Stimulated activated CD8-positive, alpha-beta memory T cell treated with anti-CD3 and anti-CD28 coated beads, Interleukin-12 subunit alpha, Interleukin-12 subunit beta, amount 100 ng/mL, for 4 hours (primary cell): ENCODE measurements at places on chromosomes 13 and 19.

- no peak for DNase-seq
Measured at GRCh38 chr13:29418026-29418425, 177.5 kb downstream of the SLC7A1 start.

- no peak for DNase-seq
Measured at GRCh38 chr13:95706356-95706755, 29.4 kb downstream of the DNAJC3 start.

- DNase-seq, result no peak
Measured at GRCh38 chr13:41296879-41297646, 14.0 kb upstream of the NAA16 start.

- DNase-seq, result no peak
Measured at GRCh38 chr19:19552798-19553197, 14.7 kb downstream of the CILP2 start.

- no peak for DNase-seq
Measured at GRCh38 chr19:17304386-17305215, 1.1 kb upstream of the MRPL34 start.

DNA sequence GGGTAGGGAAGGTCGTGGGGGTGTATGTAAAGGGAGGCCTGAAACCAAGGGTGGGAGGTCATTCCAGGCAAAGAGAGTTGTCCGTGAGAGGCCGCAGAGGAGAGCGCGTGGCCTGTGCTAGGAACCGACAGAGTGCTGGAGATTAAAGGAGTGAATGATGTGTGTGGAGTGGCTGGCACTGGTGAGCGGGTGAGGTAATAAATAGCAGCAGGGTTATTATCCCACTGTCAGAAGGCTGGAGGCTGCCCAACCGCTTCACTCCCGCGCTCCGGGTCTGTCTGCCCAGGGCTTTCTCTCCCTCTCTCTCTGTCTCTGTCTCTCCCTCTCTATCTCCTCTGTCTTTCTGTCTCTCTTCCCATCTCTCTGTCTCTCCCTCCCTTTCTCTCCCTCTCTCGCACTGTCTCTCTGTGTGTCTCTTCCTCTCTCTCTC, 17.4 kb downstream of the ZNF579 start:
- DNase-seq, result no peak

DNA sequence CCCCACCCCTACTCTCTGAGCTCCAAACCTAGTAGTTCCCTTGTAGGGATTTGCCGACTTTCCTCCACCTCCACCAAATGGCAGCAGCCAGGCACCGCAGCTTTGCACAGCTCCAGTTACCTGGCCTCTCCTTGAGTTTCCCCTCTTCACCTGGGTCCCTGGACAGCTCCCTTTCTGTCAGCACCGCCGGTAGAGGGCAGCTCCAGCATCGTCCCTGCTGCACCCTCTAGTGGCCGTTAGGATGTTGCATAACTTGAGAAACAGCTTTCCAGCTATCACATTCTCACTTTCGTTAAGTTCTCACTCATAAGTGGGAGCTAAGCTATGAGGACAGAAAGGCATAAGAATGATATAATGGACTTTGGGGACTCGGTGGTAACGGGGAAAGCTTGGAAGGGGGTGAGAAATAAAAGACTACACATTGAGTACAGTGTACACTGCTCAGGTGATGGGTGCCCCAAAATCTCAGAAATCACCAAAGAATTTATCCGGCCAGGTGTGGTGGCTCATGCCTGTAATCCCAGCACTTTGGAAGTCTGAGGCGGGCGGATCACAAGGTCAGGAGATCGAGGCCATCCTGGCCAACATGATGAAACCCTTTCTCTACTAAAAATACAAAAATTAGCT, 60.4 kb upstream of the OLFM4 start:
- DNase-seq, result peak; percentile 19

DNA sequence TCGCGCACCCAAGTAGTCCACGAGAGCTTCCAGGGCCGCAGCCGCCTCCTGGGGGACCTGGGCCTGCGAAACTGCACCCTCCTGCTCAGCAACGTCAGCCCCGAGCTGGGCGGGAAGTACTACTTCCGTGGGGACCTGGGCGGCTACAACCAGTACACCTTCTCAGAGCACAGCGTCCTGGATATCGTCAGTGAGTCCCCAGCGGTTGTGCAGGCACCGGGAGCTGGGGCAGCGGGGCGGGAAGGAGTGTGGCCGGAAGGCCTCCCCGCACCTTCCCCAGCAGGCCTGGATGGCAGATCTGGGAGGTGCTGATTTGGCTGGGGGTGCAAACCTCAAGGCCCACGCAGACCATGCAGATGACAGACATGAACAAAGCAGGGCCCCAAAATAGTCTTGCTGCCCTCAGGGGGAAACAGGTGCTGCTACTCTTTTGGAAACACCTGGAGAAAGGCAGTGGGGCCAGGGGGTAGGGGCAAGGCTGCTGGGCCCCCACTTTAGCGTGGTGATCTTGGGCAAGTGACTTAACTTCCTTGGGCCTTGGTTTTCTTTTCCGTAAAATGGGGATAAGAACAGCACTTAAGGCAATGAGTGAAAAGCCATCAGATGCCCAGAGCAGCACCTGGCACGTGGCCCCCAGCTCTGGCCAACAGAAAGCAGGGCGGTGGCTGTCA, 4.0 kb downstream of the MAG start:
- no peak for DNase-seq

DNA sequence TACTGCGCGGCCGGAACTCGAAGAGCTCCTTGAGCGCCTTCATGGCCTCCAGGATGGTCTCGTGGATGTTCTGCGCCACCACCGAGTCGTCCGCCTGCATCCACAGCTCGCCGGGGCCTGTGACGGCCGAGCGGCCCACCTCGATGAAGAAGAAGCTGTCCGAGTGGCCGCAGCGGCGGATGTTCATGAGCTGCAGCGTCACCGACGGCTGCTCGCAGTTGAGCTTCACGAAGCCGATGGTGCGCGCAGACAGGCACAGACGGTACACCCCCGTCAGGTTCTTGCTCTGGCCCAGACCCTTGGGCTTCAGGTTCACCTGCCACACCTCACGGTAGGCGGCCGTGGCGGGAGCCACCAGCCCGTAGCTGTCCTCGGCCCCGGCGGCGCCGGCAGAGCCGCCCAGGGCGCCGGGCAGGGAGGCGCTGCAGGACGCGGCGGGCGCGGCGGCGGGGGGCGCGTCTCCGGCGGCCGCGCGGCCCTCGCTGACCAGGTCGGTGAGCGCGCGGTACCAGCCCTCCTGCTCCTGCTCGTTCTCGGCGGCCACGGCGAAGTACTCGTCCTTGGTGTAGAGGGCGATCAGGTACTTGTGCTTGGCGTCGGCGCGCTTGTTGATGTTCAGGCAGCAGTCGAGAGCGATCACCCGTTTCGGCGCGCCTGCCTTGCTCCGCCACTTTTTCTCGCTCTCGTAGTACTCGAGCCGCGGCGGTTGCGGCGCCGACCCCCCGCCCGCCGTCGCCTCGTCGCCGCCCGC, 1.1 kb downstream of the IRS2 start:
- DNase-seq, result no peak

DNA sequence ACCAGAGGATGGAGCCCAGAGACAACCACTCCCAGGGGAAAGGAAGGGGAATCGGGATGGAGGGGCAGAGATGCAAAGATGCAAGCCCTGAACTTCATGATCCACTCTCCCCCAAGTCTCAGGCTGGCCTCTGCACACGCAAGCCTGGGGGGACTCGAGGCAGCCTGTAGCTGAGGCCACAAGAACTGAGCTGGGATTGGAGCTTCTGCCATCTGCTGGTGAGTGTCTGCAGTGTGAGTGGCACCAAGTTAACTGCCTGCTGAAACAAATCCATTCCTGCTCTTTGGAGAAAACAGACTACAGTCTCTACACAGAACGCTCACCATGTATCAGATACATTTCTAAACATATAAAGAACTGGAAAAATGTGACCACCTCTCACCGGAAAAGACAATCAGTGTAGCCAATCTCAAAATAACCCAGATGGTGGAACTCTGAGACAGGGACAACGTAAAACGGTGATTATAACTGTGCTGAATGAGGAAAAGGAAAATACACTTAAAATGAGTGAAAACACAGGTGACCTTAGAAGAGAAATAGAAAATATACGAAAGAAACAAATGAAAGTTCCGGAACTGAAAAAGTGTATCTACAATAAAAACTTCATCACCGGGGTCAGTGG, 62.1 kb downstream of the KLF2 start:
- DNase-seq, result no peak

- DNase-seq, result peak; percentile 58
Measured at GRCh38 chr19:40612831-40613689, 11.9 kb downstream of the LTBP4 start.

DNA sequence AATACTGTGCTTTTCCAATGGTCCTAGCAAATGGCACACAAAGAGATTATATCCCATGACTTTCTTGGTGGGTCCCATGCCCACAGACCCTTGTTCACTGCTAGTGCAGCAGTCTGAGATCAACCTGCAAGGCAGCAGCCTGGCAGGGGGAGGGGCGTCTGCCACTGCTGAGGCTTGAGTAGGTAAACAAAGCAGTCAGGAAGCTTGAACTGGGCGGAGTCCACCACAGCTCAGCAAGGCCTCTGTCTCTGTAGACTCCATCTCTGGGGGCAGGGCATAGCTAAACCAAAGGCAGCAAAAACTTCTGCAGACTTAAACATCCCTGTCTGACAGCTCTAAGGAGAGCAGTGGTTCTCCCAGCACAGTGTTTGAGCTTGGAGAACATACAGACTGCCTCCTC, 82.9 kb downstream of the ZNF737 start:
- no peak for DNase-seq

- DNase-seq, result no peak
Measured at GRCh38 chr13:25654322-25654721, 282.5 kb downstream of the ATP8A2 start.

GRCh38 chr13:63307228-63307627, 1891.6 kb upstream of the PCDH20 start:
- DNase-seq, result no peak

DNA sequence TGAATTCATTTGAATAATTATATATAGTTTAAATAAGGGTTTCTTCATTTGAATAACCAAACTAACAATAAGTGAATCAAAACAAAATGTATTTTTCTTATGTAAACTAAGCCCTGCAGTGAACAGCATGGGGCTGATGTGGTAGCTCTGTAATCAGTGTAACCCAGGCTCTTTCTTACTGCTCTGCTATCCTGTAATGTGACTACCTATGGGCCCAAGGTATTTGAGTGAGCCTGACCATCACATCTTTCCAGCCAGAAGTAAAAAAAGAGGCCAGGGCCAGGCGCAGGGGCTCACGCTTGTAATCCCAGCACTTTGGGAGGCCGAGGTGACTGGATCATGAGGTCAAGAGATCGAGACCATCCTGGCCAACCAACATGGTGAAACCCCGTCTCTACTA, 494.6 kb downstream of the DCT start:
- DNase-seq, result no peak

- no peak for DNase-seq
Measured at GRCh38 chr19:3024509-3024869, 4.6 kb downstream of the TLE2 start.

- DNase-seq, result no peak
Measured at GRCh38 chr13:100917011-100917410, 242.4 kb upstream of the TMTC4 start.

GRCh38 chr19:53792721-53793433, 31.2 kb downstream of the NLRP12 start:
- DNase-seq, result peak; percentile 46

DNA sequence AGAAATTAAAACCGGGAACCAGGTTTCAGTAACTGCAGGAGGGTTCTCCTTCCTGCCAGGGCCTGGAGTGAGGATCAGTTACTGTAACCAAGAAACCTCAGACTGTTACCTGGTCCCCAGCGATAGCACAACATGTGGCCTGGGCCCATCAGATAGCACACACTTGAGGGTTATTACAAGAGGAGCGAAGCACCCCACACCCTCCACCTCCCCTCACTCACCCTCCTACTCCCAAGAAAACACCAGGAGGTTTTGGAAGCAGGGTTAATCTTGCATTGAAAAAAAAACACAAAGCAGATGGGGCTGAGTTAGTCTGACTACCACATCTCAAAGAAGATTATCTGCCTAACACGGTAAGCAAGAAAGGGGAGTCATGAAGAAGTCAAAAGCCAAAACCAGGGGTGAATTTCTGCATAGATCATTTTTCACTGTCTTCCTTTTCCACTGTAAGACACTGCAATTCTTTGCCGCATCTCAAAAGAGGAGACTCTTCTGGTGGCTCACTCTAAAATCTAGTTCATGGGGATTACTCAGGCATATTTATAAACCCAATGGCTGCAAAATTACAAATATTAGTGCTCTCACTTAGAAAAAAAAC, 75.9 kb upstream of the DOCK9 start:
- DNase-seq, result no peak

GRCh38 chr13:60642552-60642951, 245.5 kb downstream of the TDRD3 start:
- no peak for DNase-seq

- no peak for DNase-seq
Measured at GRCh38 chr13:40232311-40233040, 434.0 kb downstream of the FOXO1 start.

- DNase-seq, result no peak
Measured at GRCh38 chr13:72125561-72125960, 258.6 kb upstream of the DACH1 start.

DNA sequence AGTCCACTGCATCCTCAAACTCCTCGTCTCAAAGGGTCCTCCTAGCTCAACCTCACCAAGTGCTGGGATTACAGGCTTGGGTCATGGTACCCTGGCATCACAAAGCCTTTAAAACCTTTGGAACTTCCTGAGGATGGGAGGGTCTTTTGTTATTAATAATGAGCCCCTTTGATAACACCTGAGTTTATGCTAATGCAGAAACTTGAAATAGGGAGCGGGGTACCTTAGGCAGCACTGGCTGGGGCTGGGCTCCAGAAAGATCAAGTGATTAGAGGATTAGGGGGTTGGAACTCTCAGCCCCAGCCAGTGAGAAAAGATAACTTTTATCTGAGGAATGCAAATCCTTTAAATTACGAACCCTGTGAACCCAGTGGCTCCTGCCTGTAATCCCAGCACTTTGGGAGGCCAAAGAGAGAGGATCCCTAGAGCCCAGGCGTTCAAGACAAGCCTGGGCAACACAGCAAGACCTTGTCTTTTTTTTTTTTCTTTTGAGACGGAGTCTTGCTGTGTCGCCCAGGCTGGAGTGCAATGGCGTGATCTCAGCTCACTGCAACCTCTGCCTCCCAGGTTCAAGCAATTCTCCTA, 9.3 kb upstream of the PSPC1 start:
- no peak for DNase-seq

DNA sequence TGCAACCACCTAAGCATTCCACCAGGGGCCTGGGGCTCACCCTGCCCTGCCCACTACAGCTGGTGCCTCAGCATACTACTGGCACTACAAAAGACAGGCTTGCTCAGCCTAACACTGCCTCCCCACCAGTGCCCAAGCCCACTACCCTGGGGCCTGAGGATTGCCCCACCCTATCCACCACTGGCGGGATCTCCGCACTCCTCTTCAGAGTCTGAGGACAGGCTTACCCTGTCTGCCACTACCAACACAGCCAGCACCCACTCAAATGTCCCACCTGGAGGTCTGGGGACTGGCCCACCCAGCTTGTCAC, 27.6 kb upstream of the N4BP2L1 start:
- DNase-seq, result no peak

DNA sequence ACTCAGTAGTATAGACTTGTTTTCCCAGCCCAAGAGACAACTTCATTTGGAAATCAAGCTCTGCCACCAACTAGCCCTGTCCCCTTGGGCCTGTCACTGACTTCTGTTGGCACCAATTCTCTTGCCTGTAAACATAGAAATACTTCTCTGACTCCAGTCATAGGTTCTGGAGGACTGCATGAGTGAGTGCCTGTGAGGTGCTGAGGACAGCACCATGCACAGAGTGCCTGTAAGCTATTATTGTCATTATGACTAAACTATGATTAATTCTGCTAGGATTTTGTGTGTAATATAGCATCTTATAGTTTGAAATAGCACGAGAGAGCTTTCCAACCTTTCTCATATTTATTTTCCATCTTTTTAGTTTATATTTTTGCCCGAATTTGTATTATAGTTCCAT, 247.9 kb downstream of the MYO16 start:
- DNase-seq, result no peak

- no peak for DNase-seq
Measured at GRCh38 chr13:39201180-39201579, 162.9 kb downstream of the NHLRC3 start.
